Neural crest cell (in vitro differentiated cells): ENCODE measurements at places on chromosomes 5 and 9. TPM values are rescaled to one million over a fixed set of nuclear protein-coding genes. Genes with fewer than 3 reads are reported as not detected.

The CYSTM1 gene
- 18.2 and 19.8 TPM in 2 replicates for total RNA-seq

The ARID3C gene
- 0.68 TPM in 1 of 2 replicates, not detected in the other for total RNA-seq

The POU5F2 gene
- 0.55 and 0.68 TPM in 2 replicates for total RNA-seq

The RANBP3L gene
- not detected in 2 replicates for total RNA-seq

DNA sequence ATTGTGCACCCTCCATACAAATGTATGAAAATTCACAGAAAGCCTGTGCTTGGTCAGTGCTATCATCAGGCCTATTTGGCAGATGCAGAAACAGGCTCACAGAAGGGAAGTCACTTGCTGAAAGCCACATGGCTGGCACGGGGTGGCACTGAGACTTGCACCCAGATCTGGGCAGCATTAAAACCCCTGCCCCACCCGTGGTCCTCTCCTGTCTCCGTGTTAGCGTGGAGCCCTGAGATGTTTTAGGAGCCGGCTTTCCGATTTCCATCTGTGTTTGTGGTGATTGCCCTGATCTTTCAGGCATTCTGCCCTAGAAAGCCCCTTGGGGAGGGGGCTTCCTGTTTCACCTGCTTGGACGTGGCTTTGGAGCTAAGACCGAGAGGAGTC lies 102.2 kb upstream of the IER5L start:
- peaks cover 56% of the 10 kb centered on the region for H3K4me1 ChIP-seq
- no peak overlapping the region for H3K4me3 ChIP-seq
- no peaks in the 10 kb centered on the region for H3K36me3 ChIP-seq
- H3K27me3 ChIP-seq = no peaks in the 10 kb centered on the region

DNA sequence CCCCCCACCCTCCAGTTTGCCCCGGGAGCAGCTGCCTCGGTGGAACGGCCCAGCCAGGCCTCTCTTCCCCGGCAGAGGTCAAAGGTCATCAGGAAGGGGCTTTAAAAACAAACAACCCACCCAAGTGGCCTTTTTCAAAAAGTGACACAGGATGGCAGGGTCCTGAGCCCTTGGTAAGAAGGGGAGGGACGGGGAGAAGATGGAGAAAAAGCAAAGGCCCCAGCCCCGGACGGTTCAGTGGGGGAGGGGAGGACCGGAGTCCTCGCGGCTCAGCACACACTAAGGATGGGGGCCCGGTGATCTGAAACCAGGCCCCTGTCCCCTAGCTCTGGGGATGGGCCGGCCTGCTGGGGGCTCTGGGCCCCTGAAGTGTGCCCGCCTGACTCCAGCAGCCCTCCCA lies 1.1 kb downstream of the PRRX2 start:
- H3K27ac ChIP-seq = no peak overlapping the region
- DNase-seq = no peak
- H3K36me3 ChIP-seq = no peaks in the 10 kb centered on the region
- H3K4me1 ChIP-seq = peaks cover 13% of the 10 kb centered on the region
- peaks cover 47% of the 10 kb centered on the region for H3K27me3 ChIP-seq

GRCh38 chr9:80699511-80699998 lies 989.8 kb downstream of the TLE1 start:
- peak overlapping the region; percentile 32 for H3K27ac ChIP-seq
- peaks cover 10% of the 10 kb centered on the region for H3K4me1 ChIP-seq
- DNase-seq = no peak
- no peaks in the 10 kb centered on the region for H3K27me3 ChIP-seq
- no peak overlapping the region for H3K4me3 ChIP-seq
- no peaks in the 10 kb centered on the region for H3K36me3 ChIP-seq

DNA sequence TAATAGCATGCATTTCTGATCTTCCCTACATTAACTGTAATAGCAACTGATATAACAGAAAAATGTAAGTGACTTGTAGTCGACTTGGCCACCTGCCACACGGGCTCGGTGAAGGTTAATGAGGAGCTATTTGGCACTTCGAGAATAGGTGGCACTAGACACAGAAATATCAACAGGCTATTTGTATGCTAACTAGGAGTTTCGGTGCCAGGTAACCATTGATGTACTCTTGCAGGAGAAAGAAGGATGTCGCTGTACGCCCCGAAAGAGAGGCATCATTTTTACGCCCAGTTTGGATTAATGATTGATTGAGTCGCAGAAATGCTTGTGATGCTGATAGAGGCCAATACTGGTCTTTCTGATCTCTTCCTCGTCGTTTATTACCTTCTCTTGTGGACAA lies 516 bp upstream of the DMRT2 start:
- H3K27ac ChIP-seq = no peak overlapping the region
- DNase-seq = no peak
- peak overlapping the region; percentile 75 for H3K4me3 ChIP-seq
- H3K4me1 ChIP-seq = peaks cover 19% of the 10 kb centered on the region

DNA sequence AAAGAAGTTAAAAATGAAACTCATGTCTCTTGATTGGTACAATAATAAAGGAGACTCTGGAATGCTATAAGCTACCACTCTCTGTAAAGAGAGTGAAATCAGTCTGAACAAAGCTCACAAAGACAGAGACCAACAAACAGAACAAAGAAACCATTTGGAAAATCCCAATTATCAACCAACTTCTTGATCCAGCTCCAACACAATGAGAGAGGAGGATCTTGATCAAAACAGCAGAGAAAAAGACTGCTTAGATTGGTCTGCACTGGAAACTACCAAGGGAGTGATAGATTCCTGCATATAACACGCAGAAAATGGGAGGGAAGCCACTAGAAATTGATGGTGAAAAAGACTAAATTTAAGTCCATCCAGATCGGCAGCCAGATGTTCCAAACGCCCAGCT lies 23.1 kb upstream of the RNF38 start:
- H3K27me3 ChIP-seq = no peaks in the 10 kb centered on the region
- peaks cover 23% of the 10 kb centered on the region for H3K4me1 ChIP-seq
- H3K4me3 ChIP-seq = no peak overlapping the region
- DNase-seq = no peak
- no peak overlapping the region for H3K27ac ChIP-seq
- peaks cover 21% of the 10 kb centered on the region for H3K36me3 ChIP-seq

GRCh38 chr5:95872346-95873268 lies 50.1 kb upstream of the GLRX start:
- peaks cover 12% of the 10 kb centered on the region for H3K4me1 ChIP-seq
- no peak overlapping the region for H3K27ac ChIP-seq
- H3K27me3 ChIP-seq = no peaks in the 10 kb centered on the region
- DNase-seq = no peak
- H3K36me3 ChIP-seq = no peaks in the 10 kb centered on the region

DNA sequence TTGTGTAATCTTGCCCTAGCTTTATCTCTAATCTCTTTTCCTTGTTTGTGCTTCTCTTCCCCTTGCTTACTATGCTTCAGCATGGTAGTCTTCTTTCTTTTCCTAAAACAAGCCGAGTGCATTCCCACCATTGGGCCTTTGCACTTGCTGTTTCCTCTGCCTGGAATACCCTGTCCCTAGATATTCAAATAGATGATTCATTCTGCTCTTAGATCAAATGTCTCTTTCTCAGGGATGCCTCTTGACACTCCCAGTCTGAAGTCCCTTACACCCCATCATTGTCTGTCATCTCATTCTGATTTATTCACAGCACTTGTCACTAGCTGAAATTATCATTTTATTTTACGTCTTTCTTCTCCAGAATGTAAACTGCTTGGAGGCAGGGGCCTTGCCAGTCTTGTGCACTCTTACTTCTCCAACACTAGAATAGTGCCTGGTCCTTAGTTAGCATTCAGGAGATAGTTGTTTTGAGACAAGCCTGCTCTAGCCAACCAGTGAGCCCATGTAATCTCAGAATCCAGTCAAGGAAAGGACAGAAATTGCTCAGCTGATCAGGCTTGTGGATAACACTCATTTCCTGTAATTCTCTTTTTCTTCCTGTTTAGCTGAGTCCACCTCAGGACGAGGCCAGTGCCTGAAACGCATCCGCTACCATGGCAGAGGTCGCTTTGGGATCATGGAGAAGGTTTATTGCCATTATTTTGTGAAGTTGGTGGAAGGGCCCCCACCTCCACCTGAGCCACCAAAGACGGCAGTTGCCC lies 25.4 kb downstream of the MRPL22 start:
- no peaks in the 10 kb centered on the region for H3K36me3 ChIP-seq
- DNase-seq = no peak
- H3K4me1 ChIP-seq = no peaks in the 10 kb centered on the region
- no peaks in the 10 kb centered on the region for H3K27me3 ChIP-seq

DNA sequence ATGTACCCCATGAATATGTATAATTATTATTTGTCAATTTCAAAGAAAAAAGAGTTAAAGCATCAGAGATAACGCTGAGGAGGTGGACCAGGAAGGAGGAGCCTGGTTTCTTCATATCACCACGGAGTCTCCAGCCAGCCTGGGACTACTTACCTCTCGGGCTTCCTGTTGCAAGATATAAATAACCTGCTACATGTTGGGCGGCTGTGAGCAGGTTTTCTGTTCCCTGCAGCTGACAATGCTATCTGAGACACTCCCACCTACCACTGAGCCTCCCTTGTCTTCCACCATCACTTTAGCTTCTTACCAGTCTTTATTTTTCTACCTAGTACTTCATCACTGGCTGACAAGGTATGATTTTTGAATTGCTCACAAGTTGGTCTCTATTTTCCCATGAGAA lies 102.7 kb upstream of the CPEB4 start:
- no peaks in the 10 kb centered on the region for H3K36me3 ChIP-seq
- no peaks in the 10 kb centered on the region for H3K27me3 ChIP-seq
- no peak for DNase-seq
- peaks cover 31% of the 10 kb centered on the region for H3K4me1 ChIP-seq

DNA sequence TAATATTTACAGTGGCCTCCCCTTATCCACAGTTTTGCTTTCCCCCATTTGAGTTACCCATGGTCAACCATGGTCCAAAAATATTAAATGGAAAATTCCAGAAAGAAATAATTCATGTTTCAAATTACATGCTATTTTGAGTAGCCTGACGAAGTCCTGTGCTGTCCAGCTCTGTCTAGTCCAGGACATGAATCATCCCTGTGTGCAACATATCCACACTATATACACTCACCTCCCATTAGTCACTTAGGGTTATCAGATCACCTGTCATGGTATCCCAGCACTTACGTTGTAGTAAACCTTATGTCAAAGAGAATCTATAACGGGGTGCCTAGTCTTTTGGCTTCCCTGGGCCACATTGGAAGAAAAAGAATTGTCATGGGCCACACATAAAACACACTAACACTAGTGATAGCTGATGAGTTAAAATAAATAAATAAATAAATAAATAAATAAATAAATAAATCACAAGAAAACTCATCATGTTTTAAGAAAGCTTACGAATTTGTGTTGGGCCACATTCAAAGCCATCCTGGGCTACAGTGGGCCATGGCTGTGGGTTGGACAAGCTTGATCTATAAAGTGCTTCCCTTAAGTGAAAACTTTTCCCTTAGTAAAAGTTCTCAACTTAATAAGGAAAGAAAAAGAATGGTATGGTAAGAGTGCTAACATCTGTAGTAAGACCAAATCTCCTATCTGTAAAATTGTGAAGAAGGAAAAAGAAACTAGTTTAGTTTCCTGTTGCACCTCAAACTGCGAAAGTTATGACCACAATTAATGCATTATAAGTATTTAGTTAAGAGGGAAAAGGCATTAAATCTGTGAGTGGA lies 15.9 kb upstream of the OMD start:
- H3K4me3 ChIP-seq = no peak overlapping the region
- no peak for DNase-seq
- no peaks in the 10 kb centered on the region for H3K27me3 ChIP-seq
- H3K27ac ChIP-seq = no peak overlapping the region
- H3K36me3 ChIP-seq = no peaks in the 10 kb centered on the region
